ENCODE measurements at places on chromosomes 5 and 9.

GRCh38 chr5:127870914-127871313 lies 167.7 kb downstream of the CCDC192 start:
- DNase-seq: peak; percentile 67

GRCh38 chr5:7910738-7911428 lies 41.9 kb downstream of the MTRR start:
- DNase-seq: no peak

GRCh38 chr5:149767281-149767550 lies 37.1 kb downstream of the PPARGC1B start:
- DNase-seq: no peak

DNA sequence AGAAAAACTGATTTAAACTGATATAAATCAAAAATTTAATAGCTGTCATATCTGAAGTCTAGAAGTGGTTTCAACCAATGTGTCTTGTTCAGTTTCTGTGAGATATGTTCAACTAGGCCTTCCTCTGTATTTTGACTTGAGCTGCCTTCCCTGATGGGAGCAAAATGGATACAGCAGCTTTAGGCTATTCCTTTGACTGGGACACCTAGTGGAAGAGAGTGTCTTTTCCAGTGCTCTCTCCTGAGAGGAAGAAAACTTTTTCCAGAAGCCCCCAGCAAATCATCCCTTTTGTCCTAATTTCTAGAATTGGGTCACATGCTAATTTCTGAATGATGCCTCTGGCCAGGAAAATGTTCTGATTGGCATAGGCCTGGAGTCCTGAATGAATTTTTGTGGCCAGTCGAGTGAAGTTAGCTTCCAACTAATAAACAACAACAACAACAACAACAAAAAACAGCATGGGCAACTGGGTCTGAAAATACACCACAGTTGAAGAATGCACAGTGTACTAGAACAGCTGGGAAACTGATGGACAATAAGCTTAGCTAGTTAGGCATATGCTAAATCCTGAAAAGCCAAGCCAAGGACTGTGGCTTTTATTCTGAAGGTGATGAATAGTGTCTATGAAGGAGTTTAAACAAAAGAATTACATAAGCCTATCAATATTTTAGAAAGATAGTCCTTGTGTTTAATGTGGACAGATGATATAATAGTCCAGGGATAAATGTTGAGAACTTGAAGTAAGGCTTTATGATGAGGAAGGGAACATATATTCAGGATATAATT lies 125.7 kb downstream of the FBN2 start:
- no peak for DNase-seq

GRCh38 chr9:85212887-85213286 lies 528.9 kb downstream of the AGTPBP1 start:
- DNase-seq: no peak

DNA sequence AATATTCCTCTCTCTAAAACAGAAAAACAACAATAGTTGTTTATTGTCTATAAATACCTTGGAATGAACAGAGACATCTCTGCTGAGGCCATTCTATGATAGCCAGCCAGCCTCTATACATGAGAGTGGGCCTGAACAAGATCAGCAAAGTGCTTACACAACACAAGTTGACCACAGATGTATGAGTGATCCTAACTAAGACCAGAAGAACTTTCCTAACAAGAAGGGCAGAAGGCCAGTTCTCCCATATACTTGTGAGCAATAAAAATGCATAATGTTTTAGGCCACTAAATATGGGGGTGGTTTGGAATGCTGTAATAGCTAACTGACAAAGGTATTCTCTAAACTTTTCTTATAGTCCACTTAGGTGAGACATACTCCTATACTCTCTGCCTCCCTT lies 345.7 kb downstream of the SPATA31D1 start:
- DNase-seq: no peak

DNA sequence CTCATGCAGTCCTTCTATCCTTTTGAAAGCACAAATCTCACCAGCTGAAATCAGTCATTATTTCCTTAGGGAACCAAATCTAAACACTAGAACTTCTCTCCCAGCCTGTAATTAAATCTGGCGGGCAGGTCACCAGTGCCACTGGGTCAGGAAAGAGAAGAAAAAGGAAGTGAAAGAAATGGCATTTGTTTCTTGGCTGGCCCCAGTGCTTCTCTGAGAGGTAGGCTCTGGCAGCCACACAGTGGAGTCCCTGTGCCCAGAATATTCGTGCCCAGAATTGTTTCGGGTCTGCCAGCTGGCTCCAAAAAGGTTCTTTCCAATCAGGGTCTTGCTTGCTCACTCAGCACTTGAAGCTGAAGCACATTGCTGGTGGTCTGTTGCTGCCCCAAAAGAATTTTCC lies 133.9 kb upstream of the MTAP start:
- no peak for DNase-seq

DNA sequence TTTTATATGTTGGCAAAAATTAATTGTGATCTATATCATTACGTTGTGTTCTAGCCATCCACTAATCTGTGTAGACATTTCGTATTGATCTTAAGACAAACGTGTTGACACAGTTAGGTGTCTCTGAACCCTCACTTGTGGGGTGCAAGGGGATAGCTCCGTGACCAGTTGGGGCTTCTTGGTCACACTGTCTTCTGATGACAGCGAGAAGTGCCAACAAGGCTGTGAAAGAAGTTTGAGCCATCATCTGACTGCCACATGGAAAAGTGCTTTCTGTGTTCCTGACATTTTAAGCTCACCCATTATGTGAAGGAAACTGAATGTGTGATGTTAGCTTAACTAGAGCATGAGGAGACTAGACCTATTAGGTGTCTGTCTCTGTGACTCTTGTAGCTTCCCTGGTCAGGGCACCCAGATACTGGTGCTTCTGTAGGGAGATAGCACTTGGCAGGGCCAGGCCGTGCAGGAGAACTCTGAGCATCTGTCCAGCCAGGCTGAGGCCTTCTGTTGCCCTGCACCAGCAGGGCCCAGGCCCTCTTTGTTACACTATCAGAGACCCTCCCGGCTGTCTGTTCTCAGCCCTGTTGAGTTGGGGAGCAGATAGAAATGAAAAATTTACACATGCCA lies 52.8 kb upstream of the PHF2 start:
- DNase-seq: no peak

GRCh38 chr5:95818181-95819147 lies 4.1 kb downstream of the GLRX start:
- no peak for DNase-seq

DNA sequence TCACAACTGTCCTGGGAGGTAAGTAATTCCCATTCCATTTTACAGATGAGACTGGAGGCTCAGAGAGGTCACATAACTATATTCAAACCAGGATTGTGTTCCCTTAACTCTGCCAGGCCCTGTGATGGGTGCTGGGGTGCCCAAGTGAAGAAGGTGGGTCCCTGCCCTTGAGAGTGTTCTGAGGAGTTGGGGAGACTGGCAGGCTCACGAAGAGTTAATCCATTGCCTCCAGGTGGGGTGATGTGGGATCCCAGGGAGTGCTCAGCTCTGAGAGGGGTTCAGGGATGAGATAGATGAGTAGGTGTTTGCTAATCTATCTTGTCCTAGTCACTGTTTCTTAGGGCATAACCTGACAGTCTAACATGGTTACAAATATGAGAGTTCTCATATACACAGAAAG lies 36.7 kb downstream of the GSN start:
- DNase-seq: no peak

DNA sequence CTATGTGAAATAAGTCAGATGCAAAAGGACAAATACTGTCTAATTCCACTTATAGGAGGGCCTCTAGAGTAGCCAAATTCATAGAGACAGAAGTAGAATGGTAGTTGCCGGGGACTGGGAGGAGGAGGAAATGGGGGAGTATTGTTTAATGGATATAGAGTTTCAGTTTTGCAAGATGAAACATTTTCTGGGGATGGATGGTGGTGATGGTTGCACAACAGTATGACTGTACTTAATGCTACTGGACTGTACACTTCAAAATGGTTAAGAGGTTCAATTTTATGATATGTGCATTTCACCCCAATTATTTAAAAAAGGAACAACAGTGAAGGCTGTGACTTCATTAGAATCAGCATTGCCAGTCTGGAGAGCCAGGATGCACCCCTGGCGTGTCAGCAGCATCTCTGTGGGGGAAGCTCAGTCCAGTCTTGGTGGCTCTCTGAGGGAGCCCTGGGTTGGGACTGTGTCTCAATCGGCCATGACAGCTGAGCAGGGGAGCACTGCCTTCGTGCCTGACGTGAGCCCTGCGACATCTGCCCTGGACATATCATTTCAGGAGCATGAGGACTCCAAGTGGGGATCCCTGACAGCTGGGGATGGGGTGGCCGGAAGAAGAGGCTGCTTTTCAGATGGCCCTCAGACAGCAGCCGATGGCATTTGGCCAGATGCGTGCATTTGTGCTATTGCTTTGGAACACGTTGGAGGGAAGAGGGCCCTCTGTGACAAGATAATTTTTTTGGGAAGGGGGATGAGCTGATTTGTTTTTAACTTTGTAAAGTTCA lies 130.8 kb upstream of the STC2 start:
- DNase-seq: no peak

- no peak for DNase-seq
These were observed 5.2 kb downstream of the SLC31A2 start for GRCh38 chr9:113155911-113156588.

DNA sequence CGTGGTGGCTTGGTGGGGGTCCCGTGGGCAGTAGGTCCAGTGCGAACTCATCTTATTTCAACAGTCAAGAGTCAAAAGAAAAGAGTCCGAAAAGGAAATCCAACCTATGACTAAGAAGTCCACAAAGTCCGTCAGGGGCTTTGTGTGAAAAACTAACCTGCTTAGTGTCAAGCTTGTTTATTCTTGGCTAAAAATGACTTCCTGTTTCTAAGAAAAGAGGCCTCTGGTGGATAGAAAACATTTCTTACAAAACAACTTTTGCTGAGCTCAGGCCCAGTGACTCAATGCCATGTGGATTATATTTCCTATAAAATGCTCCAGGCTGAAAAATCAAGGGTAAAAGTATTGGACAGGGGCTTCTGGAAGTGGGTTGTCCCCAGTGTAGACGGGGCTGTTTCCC lies 105.9 kb downstream of the GADD45G start:
- no peak for DNase-seq

GRCh38 chr9:36337865-36338264 lies 62.2 kb downstream of the RNF38 start:
- no peak for DNase-seq

DNA sequence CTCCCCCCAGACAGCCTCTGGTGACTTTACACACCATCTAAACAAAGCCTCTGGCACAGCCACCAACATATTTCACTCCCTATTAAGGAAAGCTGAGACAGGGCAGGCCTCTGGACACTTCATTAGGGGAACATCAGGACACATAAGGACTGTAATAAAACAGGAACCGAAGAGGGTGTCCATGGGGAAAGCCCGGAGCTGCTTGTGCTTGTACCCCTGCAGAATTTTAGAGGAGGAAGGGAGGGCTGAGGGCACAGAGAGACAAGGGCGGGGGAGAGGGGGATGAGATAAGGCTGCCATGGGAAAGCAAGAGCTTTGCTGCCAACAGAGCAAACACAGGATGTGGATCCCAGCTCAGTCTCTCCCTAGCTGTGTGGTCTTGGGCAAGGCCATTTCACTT lies 138.4 kb downstream of the ASTN2 start:
- no peak for DNase-seq

GRCh38 chr5:173229966-173230689 lies 4.9 kb downstream of the NKX2-5 start:
- DNase-seq: peak; percentile 50

- DNase-seq: no peak
These were observed 14.8 kb upstream of the TUT7 start for GRCh38 chr9:86368871-86369521.

GRCh38 chr5:5581080-5581479 lies 158.6 kb downstream of the ICE1 start:
- no peak for DNase-seq

DNA sequence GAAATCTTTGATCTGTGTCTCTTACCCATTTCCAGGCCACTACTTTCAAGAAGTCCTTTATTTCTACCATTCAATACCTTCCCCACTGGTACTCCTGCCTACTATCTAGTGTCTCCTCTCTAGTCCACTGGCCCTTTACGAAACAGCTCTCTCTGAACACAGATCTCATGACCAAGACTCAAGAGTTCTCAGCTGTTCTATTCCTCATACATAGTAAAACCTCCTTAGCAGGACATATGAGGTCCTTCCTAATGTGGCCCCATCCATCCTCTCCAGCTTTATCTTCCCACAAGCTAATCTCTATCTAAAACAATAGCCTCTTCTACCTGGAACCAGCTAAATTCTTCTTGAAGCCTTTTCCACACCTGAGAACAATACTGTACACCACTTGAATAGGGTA lies 2.6 kb downstream of the TEX10 start:
- no peak for DNase-seq

- DNase-seq: peak; percentile 88
These were observed at the start of gene CARD19 for GRCh38 chr9:93096131-93096802. Gene CARD19, plus strand, starts transcription at chr9:93096217. Its CDS starts 129 bp downstream, at chr9:93096346.

DNA sequence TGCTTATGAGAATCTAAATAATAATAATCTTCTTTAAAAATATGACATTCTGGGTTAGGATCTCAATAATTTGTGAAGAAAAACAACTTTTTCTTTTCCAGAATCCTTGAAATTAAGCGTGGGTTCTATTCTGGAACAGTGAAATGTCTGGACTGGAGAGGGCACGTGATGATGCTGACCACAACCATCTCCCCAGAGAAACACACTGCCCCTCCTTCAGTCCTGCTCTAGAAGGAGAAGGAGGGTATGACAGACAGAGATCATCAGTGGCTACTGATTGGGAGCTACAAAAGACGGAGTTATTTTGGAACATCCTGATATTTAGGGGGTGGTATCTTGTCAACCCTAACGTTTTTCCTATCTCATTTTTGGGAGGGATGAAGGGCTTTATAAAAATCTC lies 40.2 kb downstream of the MEF2C start:
- no peak for DNase-seq

- DNase-seq: no peak
These were observed at the start of gene GPX8 for GRCh38 chr5:55159763-55160492. Gene GPX8, plus strand, starts transcription at chr5:55160171. Its CDS starts 22 bp downstream, at chr5:55160193.

DNA sequence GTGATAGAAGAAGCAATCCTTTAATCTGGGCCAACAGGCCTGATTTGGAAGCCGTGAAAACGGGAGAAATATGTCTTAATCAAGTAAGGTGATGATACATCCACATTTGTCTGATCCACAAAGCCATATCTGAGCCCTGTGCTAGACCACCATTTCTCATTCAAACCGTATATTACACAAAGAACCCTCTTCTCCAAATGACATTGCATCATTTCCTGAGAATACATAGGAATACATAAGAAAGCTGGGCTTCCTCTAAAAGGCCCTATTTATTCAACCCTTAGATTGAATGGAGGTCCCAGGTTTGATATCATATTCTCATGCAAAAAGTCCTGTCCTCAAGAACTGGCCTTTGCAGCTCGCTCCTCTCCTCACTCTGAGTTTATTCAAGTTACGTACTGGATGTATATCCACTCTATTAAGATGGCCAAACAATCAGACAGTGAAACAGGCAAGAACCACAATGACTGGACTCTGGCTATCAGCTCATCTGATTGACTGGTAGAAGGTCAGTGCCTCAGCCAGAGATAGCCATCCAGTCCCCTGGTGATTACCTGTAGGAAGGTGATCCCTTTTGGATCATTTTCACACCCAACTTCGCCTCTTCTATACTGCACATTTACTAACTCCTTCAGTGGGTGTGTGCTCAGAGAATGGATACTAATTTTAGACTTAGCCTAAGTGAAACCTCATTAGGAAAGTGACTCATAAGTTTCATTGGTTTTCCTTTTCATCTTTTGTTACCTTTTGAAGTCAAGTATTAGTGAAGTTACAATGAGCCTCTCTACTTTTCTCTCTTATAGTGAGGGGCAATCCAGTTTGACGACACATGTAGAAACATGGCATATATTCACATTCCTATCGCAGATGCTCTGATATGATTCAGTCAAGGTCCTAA lies 167.6 kb upstream of the WWC1 start:
- DNase-seq: no peak

- DNase-seq: peak; percentile 87
These were observed 118.9 kb downstream of the LHX2 start for GRCh38 chr9:124130277-124131075.

- no peak for DNase-seq
These were observed 719 bp downstream of the MIGA2 start for GRCh38 chr9:129036923-129037766.
